ENCODE measurements at places on chromosomes 4 and X.

GRCh38 chr4:151331276-151332042, 6.1 kb upstream of the SH3D19 start:
- no peak for DNase-seq

DNA sequence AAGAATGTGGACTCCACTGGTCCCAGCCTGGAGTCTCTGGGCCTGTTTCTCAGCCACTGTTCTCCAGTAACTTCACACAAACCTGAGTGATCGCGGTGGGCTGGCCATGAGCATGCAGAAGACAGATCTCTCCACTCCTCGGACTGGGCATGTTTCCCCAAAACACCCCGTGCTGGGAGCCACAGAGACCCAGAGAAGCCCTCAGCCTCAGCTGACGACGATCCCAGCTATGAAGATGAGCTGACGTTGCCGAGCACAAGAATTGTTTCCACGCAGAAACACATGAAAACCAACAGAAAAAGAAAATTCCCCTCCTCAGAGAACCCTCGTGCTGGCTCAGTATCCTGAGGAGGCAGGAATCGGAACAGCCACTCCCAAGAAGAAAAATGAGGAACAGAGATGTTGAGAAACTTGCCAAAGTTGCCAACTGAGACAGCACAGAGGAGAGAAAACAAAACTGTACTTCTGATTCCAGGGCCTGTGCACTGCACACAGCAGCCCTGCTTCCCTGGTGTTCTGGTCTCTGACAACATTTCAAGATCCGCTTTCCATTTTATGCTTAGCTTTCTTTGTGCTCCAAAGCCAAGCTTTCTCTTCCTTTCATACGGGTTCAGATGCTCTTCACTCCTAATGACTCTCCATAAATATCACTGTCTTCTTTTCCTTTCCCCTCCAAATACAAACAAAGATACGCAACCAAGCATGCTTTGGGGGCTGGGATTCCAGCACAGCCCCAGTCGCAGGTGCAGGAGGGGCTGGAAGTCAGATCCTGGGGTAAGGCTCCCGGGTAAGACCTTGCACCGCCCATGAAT, 81.4 kb downstream of the IRF2 start:
- DNase-seq, result no peak

- DNase-seq, result no peak
Observed at GRCh38 chrX:154731881-154732280, 19.0 kb downstream of the GAB3 start.

DNA sequence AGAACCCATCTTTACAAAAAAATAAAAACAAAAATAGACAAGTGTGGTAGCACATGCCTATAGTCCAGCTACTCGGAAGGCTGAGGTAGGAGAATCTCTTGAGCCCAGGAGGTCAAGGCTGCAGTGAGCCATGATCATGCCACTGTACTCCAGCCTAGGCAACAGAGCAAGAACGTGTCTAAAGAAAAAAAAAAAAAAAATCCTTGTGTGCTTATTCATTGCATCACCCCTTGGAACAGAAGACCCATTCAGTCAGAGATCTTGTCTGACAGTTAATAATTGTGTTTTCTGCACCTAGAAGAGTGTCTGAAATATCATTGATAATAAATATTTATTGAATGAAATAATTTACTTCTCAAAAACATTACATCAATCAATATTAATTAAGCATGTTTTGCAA, 97.4 kb upstream of the TBL1X start:
- DNase-seq, result no peak

DNA sequence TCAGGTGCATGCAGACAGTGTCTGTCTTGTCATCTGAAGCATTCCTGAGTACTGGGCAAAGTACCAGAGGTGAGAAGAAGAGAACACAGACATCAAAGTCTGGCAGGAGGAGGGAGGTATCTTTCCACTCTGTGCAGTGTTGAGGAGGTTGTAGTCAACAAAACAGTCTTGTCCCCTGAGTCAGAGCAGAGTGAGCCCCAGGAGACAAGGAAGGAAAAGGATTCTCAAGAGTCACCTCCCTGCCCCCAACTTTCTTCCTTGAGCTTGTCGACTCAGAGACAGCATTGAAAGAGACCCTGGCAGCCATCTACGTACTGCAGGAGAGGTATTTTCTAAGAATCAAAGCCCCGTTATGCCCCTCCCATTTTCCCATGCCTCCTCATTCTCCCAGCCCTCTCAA, 4.4 kb upstream of the SRPX start:
- no peak for DNase-seq

DNA sequence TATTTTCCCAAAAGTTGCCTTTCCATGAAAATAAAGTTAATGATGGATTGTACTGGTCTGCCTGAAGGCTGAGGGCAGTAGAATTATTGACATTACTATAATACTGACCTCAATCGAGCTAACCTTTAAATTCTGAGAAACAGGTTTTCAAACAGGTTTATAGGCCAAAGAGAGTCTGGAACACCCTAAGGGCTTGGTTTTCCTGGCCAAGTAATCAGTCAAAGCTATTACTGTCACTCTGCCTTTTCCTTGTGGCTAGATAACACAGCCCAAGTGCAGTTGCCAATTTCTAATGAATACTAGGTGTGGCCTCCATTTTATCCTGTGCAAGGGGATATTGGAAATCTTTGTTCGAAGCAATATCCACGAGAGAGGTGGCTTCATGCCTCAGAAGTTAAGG, 75.2 kb downstream of the INTS12 start:
- no peak for DNase-seq

GRCh38 chrX:130184857-130185256, 13.1 kb downstream of the RAB33A start:
- DNase-seq, result no peak

- DNase-seq, result no peak
Observed at GRCh38 chr4:143486314-143486713, 27.2 kb upstream of the SMARCA5 start.

DNA sequence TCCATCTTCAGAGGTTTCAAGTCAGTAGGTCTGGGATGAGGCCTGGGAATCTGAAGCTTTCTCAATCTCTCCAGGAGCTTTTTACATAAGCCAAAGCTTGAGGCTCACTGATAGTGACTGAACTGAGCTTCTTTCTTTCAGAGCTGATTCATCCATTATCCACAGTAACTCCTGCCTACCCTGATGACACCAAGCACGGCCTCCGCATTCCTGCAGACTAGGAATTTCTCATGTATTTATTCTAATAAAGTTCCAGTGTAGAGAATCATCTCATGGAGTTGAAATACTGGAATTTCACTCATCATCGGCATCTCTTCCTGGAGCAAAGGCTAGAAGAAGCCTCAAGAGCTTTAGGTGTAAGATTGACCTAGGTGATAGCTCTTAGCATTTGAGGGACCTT, 12.1 kb upstream of the DCTD start:
- DNase-seq, result no peak

DNA sequence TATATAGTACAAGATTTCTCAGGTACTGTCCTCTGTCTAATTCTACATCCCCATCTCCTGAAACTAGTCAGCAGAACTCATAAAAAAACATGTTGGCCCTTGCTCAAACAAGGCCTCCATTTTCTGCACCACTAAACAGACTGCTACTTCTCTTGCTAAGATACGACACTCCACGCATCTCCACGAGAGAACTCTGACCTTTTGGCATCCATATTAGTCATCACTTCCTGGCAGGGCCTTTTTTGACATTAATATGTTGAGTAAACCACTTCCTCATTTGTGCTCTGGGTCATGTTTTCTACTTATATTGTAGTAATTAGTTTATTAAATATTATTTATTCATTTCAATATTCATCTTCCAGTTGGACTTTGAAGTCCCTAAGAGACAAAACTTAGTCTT, 65.6 kb downstream of the DCAF8L1 start:
- no peak for DNase-seq

DNA sequence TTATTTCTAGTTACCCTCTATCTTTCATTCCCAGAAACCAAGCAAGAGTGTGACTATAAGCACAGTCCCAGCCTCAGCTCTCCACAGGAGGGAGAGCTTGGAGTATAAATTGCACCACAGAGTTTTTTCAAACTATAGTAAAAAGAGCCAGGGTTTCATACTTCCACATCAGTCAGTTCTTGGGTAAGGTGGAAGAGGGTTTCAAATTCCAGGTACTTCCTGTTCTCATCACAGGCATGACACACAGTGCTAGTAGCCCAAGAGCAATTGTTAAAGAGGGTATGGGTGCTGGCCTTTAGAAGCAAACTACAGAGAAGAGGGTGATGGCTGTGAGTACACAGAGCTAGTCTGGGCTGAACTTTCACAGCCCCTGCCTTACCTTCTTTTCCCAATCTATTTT, 5.7 kb upstream of the IL1RAPL1 start:
- DNase-seq, result no peak
